ENCODE measurements at places on chromosomes 1 and 21. TPM values are rescaled to one million over a fixed set of nuclear protein-coding genes. Genes with fewer than 3 reads are reported as not detected.

GRCh38 chr1:2495546-2495945 is 19.5 kb downstream of the PLCH2 start:
- DNase-seq = no peak

DNA sequence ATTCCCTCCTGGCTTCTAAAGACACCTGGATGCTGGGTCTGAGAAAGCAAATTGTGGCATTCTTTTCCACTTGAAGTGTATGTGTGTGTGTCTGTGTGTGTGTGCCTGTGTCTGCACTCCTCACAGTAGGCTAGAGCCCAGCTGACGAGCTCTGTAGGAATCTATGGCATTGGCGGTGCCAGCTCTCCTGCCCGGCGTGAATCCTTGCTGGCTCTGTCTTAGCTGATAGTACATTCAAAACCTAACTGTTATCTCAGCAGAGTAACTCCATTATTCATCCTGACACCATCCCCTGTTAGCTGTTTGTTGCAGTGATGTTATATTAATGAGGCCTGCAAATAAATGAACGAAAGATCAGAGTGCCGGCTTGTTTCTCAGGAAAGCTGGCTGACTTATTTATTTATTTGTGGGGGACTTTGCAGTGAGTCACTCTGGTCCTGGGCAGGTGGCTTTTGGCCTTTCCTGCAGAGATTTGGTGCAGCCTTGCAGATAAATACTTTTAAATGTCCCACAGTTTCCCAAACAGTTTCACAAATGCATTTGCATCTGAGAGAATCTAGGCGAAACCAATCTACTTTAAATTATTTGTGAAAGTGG is 160.6 kb upstream of the CD34 start:
- DNase-seq = no peak

- no peak for DNase-seq
Observed at GRCh38 chr1:101311146-101311920, 74.5 kb downstream of the S1PR1 start.

The OR2L8 gene
- total RNA-seq = not detected

- no peak for DNase-seq
Observed at GRCh38 chr1:42930178-42931107, 28.2 kb downstream of the SLC2A1 start.

DNA sequence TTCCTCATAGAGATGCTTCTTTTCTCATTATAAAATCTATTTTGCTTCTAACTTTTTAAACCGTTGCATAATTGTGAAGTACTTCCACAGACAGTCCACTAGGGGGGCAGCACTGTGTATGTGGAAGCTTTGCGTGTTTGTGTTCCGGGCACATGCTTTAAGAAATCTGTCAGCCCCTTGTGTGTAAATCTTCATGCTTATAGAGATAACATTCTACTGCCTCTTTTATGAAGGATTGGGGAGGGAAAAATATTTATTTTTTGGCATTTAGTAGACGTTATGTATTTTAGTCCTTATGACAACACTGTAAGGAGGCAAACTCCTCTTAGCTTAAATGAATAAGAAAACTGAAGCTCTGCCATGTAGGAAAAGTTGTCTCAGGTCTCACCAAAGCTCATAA is 157.3 kb upstream of the PTGFR start:
- peak; percentile 67 for DNase-seq

- no peak for DNase-seq
Observed at GRCh38 chr1:95407886-95408291, 173.9 kb downstream of the RWDD3 start.

DNA sequence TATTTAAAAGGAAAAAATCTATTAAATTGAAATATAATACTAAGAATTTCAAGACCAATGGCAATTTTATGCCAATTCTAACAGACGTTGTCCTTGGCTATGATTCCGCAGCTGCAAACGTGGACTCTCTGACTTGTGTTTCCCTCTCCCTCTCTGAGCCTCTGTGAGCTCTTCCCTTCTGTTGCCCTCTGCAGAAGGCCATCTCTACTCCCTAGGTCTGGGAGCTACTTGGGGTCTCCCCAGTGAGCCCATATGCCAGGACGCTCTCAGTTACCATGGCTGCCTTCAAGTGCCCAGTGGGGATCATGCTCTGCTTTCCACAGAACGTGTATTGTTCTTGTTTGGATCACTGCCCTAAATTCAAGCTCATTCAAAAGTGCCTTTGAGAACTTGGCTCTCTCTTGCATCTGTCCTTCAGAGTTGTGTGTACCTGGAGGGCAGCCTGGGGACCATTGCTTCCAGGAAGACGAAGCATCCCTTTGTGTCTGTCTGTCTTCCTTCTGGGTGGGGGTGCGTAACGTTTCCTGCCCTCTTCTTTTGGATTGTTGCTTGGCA is 97.5 kb upstream of the TSPAN2 start:
- DNase-seq = no peak

The SERTAD4 gene
- total RNA-seq = 0.06 TPM

- DNase-seq = no peak
Observed at GRCh38 chr1:226310245-226310540, 1.2 kb upstream of the LIN9 start.

The NR5A2 gene
- not detected for total RNA-seq

DNA sequence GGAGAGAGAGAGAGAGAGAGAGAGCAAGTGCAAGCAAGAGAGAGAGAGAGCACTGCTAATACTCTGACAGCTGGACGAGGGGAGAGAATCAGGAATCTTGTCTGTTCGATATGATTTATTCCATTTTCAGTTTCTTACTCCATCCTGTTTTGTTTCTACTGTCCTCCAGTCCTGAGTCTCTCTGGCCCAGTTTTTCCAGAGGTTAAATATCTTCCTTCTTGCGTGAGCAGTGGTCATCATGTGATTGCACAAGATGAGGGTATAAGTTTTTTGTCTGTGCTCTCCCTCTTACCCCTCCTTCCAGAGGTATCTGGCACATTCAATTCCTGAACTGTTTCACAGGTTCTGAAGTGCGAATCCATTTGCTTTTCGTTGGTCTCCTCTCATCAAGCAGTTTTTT is 16.8 kb downstream of the UBE2U start:
- no peak for DNase-seq

GRCh38 chr1:209616366-209617046 is 33.0 kb downstream of the CAMK1G start:
- DNase-seq = no peak

The RASSF5 gene
- total RNA-seq = 0.19 TPM

The S100A13 gene
- 277 TPM for total RNA-seq

The UMODL1 gene
- total RNA-seq = not detected

The KCND3 gene
- not detected for total RNA-seq

- no peak for DNase-seq
Observed at GRCh38 chr1:14482784-14483450, 115.6 kb upstream of the KAZN start.

- no peak for DNase-seq
Observed at GRCh38 chr1:6614019-6614928, 743 bp downstream of the PHF13 start.

GRCh38 chr21:29376556-29376955 is 77.8 kb downstream of the BACH1 start:
- DNase-seq = peak; percentile 49

The PLA2G5 gene
- not detected for total RNA-seq

The PTGS2 gene
- total RNA-seq = not detected

The XCL2 gene
- total RNA-seq = not detected

- DNase-seq = peak; percentile 32
Observed at GRCh38 chr21:39141502-39141901, 41.7 kb downstream of the PSMG1 start.

GRCh38 chr1:176785791-176786190 is 322.8 kb downstream of the PAPPA2 start:
- no peak for DNase-seq

The TAS1R1 gene
- total RNA-seq = 1.2 TPM

GRCh38 chr1:51840743-51841461 is 37.6 kb downstream of the NRDC start:
- DNase-seq = no peak

- DNase-seq = no peak
Observed at GRCh38 chr1:201769966-201770365, 59.0 kb upstream of the IPO9 start.

- DNase-seq = peak; percentile 43
Observed at GRCh38 chr1:108190686-108191416, 9.3 kb downstream of the SLC25A24 start.

DNA sequence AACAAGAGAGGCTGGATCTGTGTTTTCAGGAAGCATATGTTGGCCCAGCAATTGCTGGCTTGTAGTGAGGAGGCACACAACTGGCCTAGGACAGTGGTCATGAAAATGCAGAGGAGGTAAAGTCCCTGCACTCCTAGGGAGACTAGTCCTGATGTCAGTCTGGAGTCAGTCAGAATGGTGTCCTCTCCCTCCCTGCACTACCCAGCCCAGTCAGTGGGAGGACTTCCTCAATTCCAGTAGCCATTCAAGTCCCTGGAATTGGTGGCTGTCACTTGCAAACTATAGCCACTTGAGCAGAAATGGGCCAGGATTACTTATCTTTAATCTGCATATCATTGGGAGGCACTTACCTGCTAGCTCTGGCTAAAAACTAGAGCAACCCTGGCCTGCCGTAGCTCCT is 18.6 kb downstream of the NDUFS5 start:
- no peak for DNase-seq

GRCh38 chr1:172976222-172977041 is 74.3 kb downstream of the TNFSF18 start:
- peak; percentile 91 for DNase-seq

- no peak for DNase-seq
Observed at GRCh38 chr1:99704356-99704816, 58.5 kb downstream of the PALMD start.

DNA sequence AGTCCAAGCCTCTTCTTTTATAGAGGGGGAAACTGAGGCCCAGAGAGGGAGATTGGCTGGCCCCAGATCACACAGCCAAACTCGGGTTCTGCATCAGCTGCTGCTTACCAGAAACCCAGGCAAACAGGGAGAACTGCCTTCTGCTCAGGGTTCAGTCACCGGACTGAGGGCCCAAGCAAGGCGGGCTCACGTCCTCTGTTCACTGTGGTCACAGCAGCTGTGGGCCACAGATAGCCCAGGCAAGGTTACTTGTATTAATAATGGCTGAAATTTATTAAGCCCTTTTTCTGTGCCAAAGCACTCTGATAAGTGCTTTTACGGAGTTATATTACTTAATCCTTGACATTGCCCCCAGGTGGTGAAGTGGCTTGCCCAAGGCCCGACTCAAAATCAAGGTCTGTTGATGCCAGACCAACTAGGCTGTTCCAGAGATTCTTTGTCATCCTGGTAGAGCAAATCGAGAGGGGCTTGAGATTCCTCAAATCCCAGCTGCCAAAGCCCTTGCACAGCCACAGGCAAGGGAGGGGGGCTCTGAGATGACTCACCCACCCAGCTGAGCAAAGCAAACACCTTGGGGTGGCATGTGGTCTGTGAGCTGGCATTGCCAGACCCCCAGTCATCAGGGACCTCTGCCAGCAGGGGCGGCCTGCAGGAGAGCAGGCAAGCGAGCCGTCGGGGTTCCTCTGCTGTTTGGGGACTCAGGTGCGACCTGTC is 36.5 kb downstream of the EPHB2 start:
- peak; percentile 81 for DNase-seq

DNA sequence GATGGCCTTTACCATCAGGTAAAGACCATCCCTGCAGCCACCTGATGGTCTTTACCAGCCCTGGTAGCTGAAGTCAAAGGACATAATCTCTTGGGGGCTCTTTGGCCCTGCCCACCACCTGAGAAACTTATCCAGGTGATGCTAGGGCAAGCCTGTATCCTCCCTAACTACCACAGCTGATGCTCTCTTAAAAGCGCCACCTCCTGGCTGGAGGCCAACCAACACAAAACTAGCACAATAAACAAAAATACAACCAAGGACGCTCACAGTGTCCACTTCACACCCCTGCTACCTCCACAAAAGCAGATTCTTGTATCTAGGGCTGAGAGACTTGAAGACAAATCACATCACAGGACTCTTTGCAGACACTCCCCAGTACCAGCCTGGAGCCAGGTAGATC is 357.1 kb upstream of the POU3F1 start:
- DNase-seq = no peak

Measured in LHCN-M2 (cell line).